ENCODE measurements at places on chromosomes 2 and 18. TPM values are rescaled to one million over a fixed set of nuclear protein-coding genes. Genes with fewer than 3 reads are reported as not detected.
A peak's percentile ranks its signal among the peaks of the same experiment; 100 is the strongest.

GRCh38 chr18:62436636-62437234 is 86.1 kb upstream of the ZCCHC2 start:
- no peak for DNase-seq

GRCh38 chr2:160076914-160077313 is 14.5 kb upstream of the PLA2R1 start:
- peak; percentile 16 for DNase-seq

GRCh38 chr2:166180951-166181812 is 53.4 kb upstream of the SCN1A start:
- peak; percentile 71 for DNase-seq

DNA sequence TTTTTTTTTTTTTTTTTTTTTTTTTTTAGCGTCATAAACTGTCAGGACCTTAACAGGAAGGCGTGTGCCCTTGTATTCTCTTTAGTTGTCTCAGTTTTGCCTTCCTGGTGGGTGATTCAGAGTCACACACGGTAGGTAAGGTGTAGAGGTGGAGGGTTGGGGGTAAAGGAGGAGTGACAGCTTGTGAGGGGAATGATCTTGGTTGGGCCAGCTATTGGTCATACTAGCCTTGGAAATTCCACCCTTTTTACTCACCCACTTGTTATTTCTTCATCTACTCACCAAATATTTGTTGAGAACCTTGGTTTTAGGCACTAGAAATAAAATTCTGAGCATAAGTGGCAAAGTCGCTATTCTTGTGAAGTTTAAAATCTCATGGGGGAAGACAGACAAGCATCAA is 22.2 kb downstream of the SMIM21 start:
- DNase-seq, result no peak

GRCh38 chr18:62196980-62197379 is 9.9 kb downstream of the RELCH start:
- no peak for DNase-seq

Gene DSC3
- 9.8 TPM for total RNA-seq
